ENCODE measurements at places on chromosomes 5 and 9. TPM values are rescaled to one million over a fixed set of nuclear protein-coding genes. Genes with fewer than 3 reads are reported as not detected.

ST8SIA4 gene
- 0.22 TPM for total RNA-seq

SLC34A3 gene
- not detected for total RNA-seq

IL3 gene
- total RNA-seq: not detected

SHOC1 gene
- not detected for total RNA-seq

SEMA5A gene
- total RNA-seq: 16.0 TPM

PCDHB7 gene
- 0.11 TPM for total RNA-seq

GAPVD1 gene
- total RNA-seq: 63.9 TPM

FCN2 gene
- not detected for total RNA-seq

GABRA6 gene
- not detected for total RNA-seq

PLAC8L1 gene
- not detected for total RNA-seq

PCDHB8 gene
- 0.11 TPM for total RNA-seq

C9orf152 gene
- under 0.01 TPM for total RNA-seq

IL7R gene
- total RNA-seq: 4.9 TPM

CXCL14 gene
- 0.22 TPM for total RNA-seq

PCDHGA11 gene
- total RNA-seq: 11.7 TPM

FOXD4L5 gene
- total RNA-seq: not detected

CLIC3 gene
- 0.55 TPM for total RNA-seq
